ENCODE measurements at places on chromosomes 4 and X. TPM values are rescaled to one million over a fixed set of nuclear protein-coding genes. Genes with fewer than 3 reads are reported as not detected.

- no peak overlapping the region for H3K27ac ChIP-seq
- H3K4me3 ChIP-seq = no peak overlapping the region
- no peaks in the 10 kb centered on the region for H3K36me3 ChIP-seq
- no peaks in the 10 kb centered on the region for H3K4me1 ChIP-seq
- no peak for DNase-seq
Measured at GRCh38 chrX:6184900-6185515, 43.7 kb downstream of the NLGN4X start.

Gene NRK
- 4.9 TPM for total RNA-seq

DNA sequence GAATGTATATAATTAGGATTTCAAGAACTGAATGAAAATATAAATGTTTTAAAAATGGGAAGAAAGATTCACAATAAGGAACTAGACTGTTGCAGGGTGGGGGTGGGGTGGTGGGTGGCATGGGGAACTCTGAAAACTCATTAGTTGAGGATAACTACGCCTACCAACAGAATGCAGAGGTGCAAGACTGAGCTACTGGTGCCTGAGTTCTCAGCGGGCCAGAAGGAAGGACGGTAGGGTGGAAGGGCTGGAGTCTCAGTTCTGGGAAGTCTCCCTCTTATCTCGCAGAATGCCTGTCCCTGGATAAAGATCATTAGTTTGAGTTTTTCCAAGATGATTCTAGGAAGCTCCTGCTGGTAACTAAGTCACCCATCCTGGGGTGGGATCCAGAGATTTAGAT is 1.3 kb upstream of the SOD3 start:
- DNase-seq = no peak
- no peaks in the 10 kb centered on the region for H3K4me1 ChIP-seq
- no peak overlapping the region for H3K27ac ChIP-seq
- H3K27me3 ChIP-seq = no peaks in the 10 kb centered on the region
- H3K36me3 ChIP-seq = no peaks in the 10 kb centered on the region

Gene EMD
- 61.4 TPM for total RNA-seq

Gene FHL1
- total RNA-seq = 246 TPM

GRCh38 chrX:134891652-134892051 is 99.1 kb upstream of the SMIM10 start:
- H3K4me1 ChIP-seq = no peaks in the 10 kb centered on the region
- H3K4me3 ChIP-seq = no peak overlapping the region
- DNase-seq = no peak
- H3K27ac ChIP-seq = no peak overlapping the region
- no peaks in the 10 kb centered on the region for H3K27me3 ChIP-seq
